PC-9 (cell line): ENCODE measurements at places on chromosomes 11 and 22.

- no peak overlapping the region for H3K4me3 ChIP-seq
- H3K27ac ChIP-seq: no peak overlapping the region
- H3K36me3 ChIP-seq: no peaks in the 10 kb centered on the region
Measured at GRCh38 chr22:20584872-20585638, 77.6 kb downstream of the MED15 start.

- no peaks in the 10 kb centered on the region for H3K4me1 ChIP-seq
- no peak overlapping the region for H3K27ac ChIP-seq
- no peak overlapping the region for H3K4me3 ChIP-seq
- DNase-seq: no peak
- H3K27me3 ChIP-seq: peaks cover 25% of the 10 kb centered on the region
- H3K36me3 ChIP-seq: no peaks in the 10 kb centered on the region
Measured at GRCh38 chr11:17746096-17746495, 11.5 kb downstream of the KCNC1 start.

DNA sequence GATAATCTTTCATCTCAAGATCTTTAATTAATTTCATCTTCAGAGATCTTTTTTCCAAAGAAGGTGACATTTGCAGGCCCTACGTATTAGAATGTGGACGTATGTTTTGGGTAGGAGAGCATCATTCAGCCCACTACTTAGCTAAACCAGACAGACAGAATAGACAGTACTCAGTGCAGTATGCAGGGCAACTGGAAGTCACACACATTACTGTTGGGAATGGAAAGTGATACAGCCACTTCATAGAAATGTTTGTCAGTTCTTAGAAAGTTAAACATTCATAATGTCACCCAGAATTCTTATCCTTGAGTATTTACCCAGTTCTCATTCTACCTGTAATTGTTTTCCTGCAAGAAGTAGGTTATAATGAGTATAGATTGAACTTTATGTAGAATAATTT is 102.9 kb downstream of the PPP6R3 start:
- H3K4me1 ChIP-seq: no peaks in the 10 kb centered on the region
- no peak overlapping the region for H3K4me3 ChIP-seq
- H3K27me3 ChIP-seq: no peaks in the 10 kb centered on the region
- no peak overlapping the region for H3K27ac ChIP-seq
- no peak for DNase-seq
- H3K36me3 ChIP-seq: peaks cover 29% of the 10 kb centered on the region

DNA sequence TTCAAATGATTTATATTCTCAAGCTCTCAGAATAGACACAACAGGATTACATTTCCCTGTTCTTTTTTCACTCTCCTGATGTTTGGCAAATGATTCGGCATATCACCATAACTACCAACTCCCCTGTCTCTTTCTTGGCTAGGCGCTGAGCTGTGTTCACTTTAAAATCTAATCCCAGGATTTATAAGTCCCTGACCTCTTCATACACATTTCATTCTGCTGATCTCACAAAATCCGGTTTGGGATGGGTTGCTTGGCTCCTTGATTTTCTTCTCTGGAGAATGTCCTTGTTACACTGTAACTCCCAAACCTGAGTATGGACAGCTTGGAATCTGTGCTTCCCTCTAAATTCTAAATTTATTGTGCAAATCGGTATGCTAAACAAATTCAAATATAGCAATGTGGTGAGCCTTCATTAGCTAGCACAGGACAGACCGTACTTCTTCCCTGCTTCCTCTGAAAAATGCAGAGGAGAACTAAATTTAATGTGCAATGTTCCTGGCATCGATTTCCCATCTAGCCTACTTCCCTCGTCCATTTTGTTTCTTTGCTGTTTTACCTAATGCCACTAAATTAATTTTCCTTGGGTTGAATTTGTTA is 858.5 kb upstream of the FAT3 start:
- no peaks in the 10 kb centered on the region for H3K36me3 ChIP-seq
- H3K27ac ChIP-seq: no peak overlapping the region
- no peak for DNase-seq
- no peaks in the 10 kb centered on the region for H3K27me3 ChIP-seq
- no peaks in the 10 kb centered on the region for H3K4me1 ChIP-seq

- H3K4me3 ChIP-seq: no peak overlapping the region
- H3K27me3 ChIP-seq: no peaks in the 10 kb centered on the region
- DNase-seq: no peak
- no peaks in the 10 kb centered on the region for H3K36me3 ChIP-seq
Measured at GRCh38 chr11:14366936-14367335, 8.0 kb upstream of the RRAS2 start.
